ENCODE measurements at places on chromosomes 2 and 18. TPM values are rescaled to one million over a fixed set of nuclear protein-coding genes. Genes with fewer than 3 reads are reported as not detected.

The SLC8A1 gene
- 11.0 TPM for polyA plus RNA-seq

The KRCC1 gene
- polyA plus RNA-seq = 36.1 TPM

GRCh38 chr2:201816657-201817575, 10.6 kb downstream of the CDK15 start:
- DNase-seq = no peak

DNA sequence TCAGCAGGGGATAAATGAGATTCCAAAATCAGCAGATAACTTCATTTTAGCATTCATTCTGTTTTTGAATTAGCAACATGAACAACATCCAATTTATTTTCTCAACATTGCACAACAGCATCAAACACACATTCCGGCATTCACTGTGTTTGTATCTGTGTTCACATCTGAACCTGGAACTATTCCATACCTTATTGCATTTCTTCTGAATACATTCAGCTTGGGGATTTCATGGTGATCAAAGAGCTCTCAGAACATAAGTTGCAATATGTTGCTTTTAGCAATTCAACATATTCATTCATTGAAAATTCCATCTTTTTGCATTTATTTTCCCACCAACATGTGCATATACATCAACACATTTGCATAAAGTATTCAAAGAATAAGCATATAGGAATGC, 1431.7 kb upstream of the PIK3C3 start:
- no peak for DNase-seq

- no peak for DNase-seq
These were observed 284.8 kb downstream of the MREG start for GRCh38 chr2:215728504-215729065.

GRCh38 chr2:232891621-232892071, 21.6 kb downstream of the SNORC start:
- no peak for DNase-seq

Data from muscle of arm (tissue), 14 donors.